ENCODE measurements at places on chromosomes 3 and 15. TPM values are rescaled to one million over a fixed set of nuclear protein-coding genes. Genes with fewer than 3 reads are reported as not detected.

DNA sequence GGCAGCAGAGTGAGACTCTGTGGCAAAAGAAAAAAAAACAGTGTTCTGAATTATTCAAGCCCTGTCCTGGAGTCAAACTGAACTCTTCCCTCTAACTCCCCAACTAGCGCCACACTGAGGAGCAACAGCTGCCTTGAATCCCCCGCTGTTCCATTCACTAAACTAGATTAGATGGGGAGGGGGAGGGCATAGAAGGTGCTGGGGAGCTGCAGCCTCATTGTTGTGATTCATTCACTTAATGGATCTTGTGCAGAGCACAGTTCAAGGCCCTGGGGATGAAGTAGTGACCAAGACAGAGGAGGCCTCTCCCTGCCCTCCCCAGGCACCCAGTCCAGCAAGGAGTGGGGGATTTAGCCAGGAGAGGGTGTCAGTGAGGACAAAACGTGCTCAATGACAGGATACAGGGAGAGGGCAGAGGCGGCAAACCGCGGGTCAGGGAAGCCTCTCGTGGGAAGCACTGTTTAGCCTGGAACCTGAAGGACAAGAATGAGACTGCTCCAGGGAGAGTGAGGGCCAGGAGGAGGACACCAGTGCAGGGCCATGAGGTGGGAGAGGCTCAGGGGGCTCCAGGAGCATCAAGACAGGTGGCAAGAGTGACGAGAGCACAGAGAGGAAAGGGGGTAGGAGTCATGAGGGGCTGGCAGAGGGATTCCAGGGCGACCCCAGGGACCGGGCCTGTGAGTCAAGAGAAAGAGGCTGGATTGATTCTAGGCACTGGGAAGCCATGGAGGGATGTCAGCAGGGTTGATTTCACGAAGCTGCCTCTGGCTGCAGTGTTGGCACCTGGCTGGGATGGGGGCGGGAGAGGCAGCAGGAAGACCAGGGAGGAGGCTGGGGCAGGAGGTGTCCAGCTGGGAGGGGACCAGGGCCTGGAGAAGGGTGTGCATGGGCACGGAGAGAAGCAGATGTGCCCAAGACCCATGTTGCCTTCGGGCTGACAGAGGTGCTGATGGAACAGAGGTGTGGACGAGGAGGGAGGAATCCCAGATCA lies 31.4 kb downstream of the ALS2CL start:
- no peak for DNase-seq
- H3K4me3 ChIP-seq: no peak overlapping the region
- H3K4me1 ChIP-seq: peaks cover 4% of the 10 kb centered on the region
- no peaks in the 10 kb centered on the region for H3K36me3 ChIP-seq

DNA sequence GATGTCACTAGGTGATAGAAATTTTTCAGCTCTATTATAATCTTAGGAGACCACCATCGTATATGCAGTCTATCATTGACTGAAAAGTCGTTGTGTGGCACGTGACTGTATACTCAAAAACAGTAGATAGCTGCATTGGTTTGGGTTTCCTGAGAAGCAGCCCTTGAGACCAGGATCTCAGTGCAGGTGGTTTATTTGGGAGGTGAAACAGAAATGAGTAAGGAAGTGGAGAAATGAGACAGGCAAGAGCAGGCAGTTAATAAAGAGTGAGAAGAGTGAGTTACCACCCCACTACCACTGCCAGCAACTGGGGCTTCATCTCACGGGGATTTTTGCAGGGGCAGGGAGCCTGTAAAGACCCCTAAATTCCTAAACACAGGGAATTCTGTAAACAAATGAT lies 221.0 kb downstream of the SHQ1 start:
- H3K27ac ChIP-seq: no peak overlapping the region
- peaks cover 19% of the 10 kb centered on the region for H3K4me1 ChIP-seq
- DNase-seq: no peak
- no peaks in the 10 kb centered on the region for H3K27me3 ChIP-seq
- no peaks in the 10 kb centered on the region for H3K36me3 ChIP-seq

- no peaks in the 10 kb centered on the region for H3K4me1 ChIP-seq
- H3K27ac ChIP-seq: no peak overlapping the region
- peak; percentile 32 for DNase-seq
- no peaks in the 10 kb centered on the region for H3K36me3 ChIP-seq
Measured at GRCh38 chr3:154745929-154746328, 315.9 kb upstream of the GPR149 start.

DNA sequence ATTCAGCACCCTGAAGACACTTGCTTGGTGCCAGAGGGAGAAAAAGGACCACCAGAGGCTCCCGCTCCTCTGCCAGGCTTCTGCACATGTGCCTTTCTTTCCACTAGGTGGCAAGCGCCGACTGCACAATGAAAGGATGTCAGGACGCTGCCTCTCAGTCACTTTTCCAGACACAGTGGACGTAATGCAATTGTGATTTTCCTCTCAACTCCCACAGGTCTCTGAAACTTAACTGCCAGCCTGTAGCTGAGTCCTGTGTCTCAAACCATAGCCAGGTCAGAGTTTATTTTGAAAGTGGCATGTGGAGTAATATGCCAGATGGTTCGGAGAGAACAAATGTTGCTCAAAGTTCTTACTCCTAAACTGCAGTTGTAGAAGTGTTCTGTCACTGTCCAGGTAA lies 162.9 kb downstream of the ITPR1 start:
- H3K27me3 ChIP-seq: no peaks in the 10 kb centered on the region
- H3K4me3 ChIP-seq: no peak overlapping the region
- no peaks in the 10 kb centered on the region for H3K4me1 ChIP-seq
- H3K36me3 ChIP-seq: no peaks in the 10 kb centered on the region
- DNase-seq: peak; percentile 72

PSTPIP1 gene
- total RNA-seq: not detected
